GM12864 (cell line): ENCODE measurements at places on chromosomes 5 and 9.

DNA sequence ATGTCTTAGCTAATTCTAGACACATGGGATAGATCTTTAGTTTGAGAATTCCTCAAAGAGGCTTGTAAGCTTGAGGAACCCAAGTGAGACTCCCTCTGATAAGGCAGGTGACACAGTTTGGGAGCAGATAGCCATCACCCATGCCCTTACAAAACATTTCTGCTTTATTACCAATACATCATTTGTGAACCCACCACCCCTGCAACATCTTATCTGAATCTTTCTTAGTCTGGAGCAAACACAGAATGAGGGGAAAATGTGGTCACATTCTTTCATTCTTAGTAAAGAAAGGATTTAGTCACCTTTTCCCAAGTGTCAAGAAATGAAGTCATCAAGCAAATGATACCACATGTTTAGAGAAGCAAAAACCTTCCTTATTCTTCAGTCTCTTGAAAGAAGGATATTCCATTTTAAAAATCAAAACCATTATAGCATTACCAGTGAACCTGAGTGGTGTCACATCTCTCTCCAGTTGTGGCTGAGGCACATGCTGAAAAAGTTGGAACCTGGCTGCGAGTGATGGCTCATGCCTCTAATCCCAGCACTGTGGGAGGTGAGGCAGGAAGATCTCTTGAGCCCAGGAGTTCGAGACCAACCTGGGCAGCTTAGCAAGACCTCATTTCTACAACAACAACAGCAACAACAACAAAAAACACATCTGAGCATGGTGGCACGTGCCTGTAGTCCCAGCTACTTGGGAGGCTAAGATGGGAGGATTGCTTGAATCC is 65.9 kb downstream of the PRKACG start:
- no peak for DNase-seq

GRCh38 chr5:159908591-159908940 is 7.7 kb upstream of the ADRA1B start:
- no peak for DNase-seq

DNA sequence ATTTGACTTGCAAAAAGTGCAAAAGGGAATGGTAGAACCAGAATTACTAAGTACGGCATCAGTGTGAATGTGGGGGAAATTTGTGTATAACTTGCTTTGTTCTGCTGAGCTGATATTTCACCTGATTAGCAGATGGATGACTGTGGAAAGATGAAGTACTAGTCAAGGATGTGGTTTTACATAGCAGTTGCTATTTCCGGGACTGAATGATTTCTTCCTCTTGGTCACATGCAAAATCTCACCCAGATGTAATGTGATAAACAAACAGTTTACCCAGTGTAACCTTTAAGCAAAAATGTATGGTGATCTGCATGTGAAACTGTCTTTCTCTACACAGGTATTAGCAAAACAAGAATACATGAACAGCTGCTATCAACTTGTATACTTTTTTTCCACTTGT is 46.1 kb downstream of the DCP2 start:
- DNase-seq, result peak; percentile 21

DNA sequence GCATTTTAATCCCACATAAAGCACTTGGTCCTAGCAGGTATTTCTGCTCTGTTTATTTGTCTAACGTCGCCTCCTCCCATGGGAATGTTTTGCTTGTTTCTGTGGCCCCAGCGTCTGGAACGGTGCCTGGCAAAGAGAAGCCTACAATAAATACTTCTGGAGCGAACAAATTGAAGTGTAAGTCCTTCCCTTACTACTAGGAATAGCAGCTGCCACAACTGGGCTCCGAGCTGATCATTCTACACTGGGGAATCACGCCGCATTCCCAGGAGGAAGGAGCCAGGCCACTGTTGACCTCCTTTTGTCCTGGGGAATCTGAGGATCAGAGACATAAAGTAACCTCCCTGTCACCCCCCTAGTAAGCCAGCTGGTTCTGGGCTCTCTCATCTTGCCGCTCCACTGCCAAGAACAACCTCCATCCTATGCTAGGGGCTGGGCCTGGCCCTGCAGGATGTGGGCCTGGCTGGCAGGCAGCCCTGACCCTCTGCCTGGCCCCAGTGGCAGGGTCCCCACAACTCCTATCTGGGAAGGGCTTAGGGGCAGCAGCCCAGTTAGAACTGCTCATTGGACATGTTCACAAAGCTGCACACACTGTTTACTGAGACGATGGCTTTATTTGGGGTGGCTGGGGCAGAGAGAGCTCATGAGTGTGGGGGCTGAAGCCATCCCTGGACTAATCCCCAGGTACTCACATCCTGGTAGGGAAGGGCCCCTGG is 82.8 kb downstream of the GTF3C4 start:
- DNase-seq, result no peak

- DNase-seq, result no peak
Measured at GRCh38 chr5:160272264-160272663, 40.1 kb downstream of the CCNJL start.

- no peak for DNase-seq
Measured at GRCh38 chr5:66358741-66359140, 214.6 kb downstream of the SREK1 start.

GRCh38 chr9:81074221-81074620 is 615.1 kb downstream of the TLE1 start:
- DNase-seq, result no peak

GRCh38 chr9:117535434-117535833 is 120.6 kb upstream of the ASTN2 start:
- no peak for DNase-seq

DNA sequence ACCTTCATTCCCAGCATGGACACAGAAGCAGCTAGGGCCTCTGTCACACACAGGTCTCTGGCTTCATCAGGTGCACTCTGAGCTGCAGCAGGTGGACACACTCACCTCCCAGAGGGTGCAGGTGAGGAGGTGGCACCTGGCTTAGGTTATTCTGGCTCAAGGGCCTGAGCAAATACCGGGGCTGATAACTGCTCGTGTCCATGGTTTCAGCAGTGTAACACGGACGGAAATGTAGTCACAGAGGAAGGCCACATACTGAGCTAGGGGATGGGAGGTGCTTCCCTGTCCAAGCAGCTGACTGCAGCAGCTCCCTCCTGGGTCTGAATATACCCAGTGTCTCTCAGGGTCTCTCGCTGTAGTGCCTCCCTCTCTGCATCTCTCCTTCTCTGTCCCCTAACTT is 5.7 kb downstream of the PHF2 start:
- no peak for DNase-seq

- DNase-seq, result no peak
Measured at GRCh38 chr9:92808726-92809451, 44.3 kb upstream of the BICD2 start.

- DNase-seq, result no peak
Measured at GRCh38 chr5:59187857-59188256, 605.0 kb downstream of the RAB3C start.

DNA sequence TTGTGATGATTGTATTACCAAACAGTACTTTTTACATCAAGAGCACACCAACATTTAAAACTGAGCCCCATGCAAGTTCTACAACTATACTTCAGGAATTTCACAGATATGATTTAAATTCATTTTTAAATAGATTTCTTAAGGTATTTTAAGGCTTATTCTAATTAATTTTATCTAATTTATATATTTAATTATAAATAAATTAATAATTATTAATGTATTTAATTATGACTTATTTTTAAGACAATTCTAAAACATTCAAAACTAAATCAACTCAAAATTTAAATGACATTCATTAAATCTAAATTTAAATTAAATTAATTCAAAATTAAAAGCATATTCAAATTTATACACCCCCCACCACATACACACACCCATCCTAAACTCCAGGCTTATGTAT is 299.2 kb downstream of the NFIB start:
- no peak for DNase-seq

DNA sequence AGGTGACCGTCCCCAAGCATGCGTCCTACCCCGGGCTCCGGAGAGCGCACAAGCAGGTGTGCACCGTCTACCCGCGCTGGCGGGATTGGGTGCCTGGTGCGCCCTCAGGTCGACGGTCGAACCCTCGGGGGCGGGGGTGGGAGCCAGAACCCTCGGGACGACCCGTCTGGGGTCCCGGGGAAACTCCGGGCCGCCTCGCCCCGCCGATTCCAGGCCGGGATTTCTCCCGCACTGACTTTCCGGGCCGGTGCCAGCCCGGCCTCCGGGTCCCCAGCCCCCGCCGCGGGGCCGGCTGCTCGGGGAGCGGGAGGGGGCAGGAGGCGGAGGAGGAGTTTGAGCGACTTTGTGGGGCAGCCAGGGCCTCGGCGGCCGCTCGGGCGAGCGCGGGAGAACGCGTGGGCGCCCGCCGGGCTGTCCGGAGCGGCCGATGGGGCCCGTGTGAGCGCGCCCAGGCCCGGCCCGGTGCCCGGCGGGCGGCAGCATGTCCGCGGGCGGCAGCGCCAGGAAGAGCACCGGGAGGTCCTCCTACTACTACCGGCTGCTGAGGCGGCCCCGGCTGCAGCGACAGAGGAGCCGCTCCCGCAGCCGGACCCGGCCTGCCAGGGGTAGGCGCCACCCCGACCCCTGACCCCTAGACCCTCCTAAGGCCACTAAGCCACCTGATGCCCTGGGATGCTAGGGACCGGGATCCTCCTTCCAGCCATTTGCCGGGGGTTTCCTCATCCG is at the start of gene DAB2IP:
Gene DAB2IP (plus strand): TSS at position 340 of the 726 bp plus-strand sequence. CDS start 142 bp downstream, at position 482.
- no peak for DNase-seq

GRCh38 chr5:65539827-65540226 is 23.1 kb downstream of the CENPK start:
- no peak for DNase-seq

- DNase-seq, result no peak
Measured at GRCh38 chr5:67257500-67257899, 60.9 kb upstream of the CD180 start.

DNA sequence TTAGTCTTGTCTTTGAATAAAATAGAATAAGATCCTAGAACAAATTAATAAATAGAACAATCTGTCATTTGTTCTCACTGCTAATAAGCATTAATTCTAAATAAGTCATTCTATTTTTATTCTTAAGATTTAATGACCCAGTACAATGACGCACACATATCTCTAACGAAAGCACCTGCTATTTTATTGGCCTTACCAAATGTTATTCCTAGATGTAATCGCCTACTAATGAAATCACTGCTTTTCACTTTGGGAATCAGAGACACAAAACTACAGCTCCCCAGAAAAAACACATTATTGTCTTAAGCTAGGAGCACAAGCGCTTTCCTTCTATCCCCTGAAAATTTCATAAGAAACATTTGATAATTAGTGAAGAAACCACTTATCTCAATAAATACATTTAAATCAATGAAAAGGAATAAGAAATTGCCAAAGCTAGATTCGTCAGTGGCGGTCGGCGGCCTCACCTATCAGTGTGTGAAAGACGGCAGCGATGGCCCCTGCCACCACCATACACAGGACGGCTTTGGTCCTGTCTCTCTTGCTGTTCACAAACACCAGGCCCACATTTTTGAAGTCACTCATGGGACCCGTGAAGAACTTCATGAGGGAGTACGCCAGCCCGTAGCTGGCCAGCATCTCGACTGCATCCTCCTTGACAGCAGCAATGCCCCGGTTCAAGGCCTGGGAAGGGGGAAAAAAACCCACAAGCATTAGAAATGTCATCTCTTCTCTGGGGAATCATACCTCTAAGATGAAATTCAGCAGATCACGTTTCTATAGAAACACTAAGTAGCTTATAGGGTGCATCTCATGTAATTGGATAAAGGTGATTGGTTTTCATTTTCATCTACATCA is 102.8 kb downstream of the ANKH start:
- no peak for DNase-seq

DNA sequence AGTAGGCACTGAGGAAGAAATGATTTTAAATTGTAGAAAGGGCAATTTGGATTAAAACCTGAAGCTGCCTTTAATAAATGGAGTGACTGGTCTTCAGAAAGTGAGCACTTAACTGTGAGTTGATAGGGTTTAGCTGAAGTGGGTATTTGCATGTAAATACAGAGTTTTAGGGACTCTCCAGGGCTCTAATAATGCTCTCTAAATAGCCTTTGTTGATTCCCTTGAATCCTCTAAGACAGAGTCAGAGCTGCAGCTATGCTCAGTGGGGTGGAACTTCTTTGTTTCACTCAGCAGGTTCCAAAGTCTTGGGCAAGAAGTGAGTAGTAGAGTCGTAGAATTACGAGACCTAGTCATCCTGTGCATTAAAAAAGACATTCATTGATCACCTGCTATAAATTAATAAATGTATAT is 21.4 kb downstream of the GLRA1 start:
- DNase-seq, result peak; percentile 42

DNA sequence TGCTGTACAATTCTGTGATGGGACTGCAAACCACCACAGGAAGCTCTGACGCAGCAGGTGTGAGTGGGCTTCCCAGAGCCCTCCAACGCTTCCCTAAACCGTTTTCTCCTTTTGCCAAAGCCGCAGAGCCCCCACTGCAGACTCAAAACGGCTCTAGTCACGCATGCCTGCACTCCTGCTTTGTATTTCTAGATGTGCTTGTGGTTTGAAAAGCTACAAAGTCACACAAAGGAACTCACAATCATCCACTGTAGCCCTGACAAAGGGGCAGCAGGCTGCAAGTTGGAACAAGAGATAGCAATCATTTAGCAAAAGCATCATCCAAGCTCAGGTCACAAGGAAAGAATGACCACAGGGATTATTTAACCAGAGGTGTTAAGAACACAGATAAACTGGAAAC is 79.3 kb downstream of the PTPN3 start:
- peak; percentile 77 for DNase-seq

GRCh38 chr5:62596096-62596495 is 17.5 kb downstream of the LRRC70 start:
- DNase-seq, result no peak

DNA sequence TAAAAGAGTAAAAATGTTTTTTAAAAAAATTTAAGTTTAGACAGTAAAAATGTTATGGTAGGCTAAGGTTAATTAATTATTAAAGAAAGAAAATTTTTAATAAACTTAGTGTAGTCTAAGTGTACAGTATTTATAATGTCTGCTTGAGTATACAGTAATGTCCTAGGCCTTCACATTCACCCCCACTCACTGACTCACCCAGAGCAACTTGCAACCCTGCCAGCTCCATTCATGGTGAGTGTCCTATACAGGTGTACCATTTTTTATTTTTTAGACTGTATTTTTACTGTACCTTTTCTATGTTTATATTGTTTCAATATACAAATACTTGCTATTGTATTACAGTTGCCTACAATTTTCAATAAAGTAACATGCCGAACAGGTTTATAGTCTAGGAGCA is 234.1 kb downstream of the AUH start:
- no peak for DNase-seq

GRCh38 chr9:76756268-76756640 is 8.0 kb upstream of the PCA3 start:
- no peak for DNase-seq

DNA sequence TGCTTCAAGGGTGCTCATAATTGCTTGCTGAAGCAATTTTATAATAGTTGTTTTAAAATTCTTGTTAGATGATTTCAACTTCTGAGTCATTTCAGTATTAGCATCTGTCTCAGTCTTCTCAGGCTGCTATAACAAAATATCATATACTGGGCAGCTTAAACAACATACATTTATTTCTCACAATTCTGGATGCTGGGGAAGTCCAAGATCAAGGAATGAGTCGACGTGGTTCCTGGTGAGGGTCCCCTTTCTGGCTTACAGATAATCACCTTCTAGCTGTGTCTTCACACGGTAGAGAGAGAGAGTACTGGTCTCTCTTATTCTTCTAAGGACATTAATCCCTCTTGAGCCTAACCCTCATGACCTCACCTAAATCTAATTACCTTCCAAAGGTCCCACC is 160.4 kb downstream of the SIL1 start:
- no peak for DNase-seq
